Osteoblast (primary cell): ENCODE measurements at places on chromosomes 4 and X. TPM values are rescaled to one million over a fixed set of nuclear protein-coding genes. Genes with fewer than 3 reads are reported as not detected.

- no peaks in the 10 kb centered on the region for H3K4me1 ChIP-seq
- H3K36me3 ChIP-seq: no peaks in the 10 kb centered on the region
- no peak overlapping the region for H3K27ac ChIP-seq
- no peak overlapping the region for H3K4me3 ChIP-seq
Observed at GRCh38 chr4:95601356-95601755, 52.6 kb upstream of the UNC5C start.

DNA sequence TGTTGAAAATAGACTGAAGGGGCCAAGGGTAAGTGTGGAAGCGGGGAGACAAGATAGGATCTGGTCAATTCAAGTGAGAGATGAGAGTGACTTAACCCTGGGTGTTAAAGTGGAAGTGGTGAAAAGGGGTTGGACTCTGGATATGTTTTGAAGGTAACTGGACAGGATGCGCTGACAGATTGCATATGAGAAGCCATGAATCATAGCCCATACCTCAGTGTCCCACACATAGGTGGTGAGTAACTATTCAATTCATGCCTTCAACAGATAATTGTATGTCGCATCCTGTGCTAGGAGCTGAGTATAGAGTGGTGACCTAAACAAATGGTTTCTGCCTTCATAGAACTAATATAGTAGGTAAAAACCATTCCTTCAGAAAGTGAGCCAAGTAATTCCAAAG lies 76.7 kb downstream of the KLHL34 start:
- no peaks in the 10 kb centered on the region for H3K4me1 ChIP-seq
- no peaks in the 10 kb centered on the region for H3K36me3 ChIP-seq
- H3K4me3 ChIP-seq: no peak overlapping the region
- DNase-seq: no peak

GRCh38 chr4:1364748-1365147 lies 17.7 kb downstream of the UVSSA start:
- DNase-seq: no peak
- H3K27ac ChIP-seq: no peak overlapping the region
- H3K27me3 ChIP-seq: no peaks in the 10 kb centered on the region
- no peaks in the 10 kb centered on the region for H3K36me3 ChIP-seq

- no peaks in the 10 kb centered on the region for H3K27me3 ChIP-seq
- peak; percentile 18 for DNase-seq
- H3K4me3 ChIP-seq: no peak overlapping the region
Observed at GRCh38 chr4:114040319-114041116, 61.1 kb upstream of the ARSJ start.

DNA sequence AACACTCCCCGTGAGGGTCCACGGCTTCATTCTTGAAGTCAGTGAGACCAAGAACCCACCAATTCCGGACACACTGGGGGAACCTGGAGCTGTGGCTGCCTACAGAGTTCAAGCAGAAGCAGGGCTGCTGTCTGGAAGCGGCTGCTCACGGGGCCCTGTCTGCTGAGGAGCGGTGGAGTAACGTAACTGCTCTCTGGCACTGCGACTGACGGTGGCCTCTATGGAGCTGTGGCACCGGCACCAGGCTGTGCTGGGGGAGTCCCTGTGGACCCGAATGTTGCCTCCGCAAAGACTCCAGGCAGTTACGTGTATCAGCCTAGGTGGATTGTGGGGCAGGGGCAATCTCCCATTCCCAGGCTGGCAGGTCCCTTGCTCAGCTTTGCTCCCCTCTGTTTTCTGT lies 703.3 kb upstream of the FRG1 start:
- no peak overlapping the region for H3K4me3 ChIP-seq
- no peak for DNase-seq
- no peaks in the 10 kb centered on the region for H3K4me1 ChIP-seq
- no peaks in the 10 kb centered on the region for H3K27me3 ChIP-seq

DNA sequence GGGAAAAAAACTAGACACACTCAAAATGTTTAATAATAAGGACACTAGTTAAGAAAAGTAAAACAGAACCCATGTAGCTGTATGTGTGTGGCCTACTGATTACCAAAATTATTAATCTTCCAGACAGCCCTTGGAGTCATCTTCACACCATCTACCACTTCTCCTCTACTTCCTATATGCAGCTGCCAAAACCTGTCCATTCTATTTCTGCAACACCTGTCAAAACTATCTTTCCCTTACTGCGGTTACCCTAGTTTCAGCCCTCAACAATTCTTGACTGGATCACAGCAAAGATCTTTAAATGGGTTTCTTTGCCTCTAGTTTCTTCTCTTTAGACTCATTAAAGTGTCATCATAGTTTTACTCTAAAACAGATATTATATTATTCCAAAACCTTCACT lies 72.6 kb downstream of the GPR82 start:
- H3K27me3 ChIP-seq: peaks cover 5% of the 10 kb centered on the region
- DNase-seq: no peak
- no peaks in the 10 kb centered on the region for H3K4me1 ChIP-seq
- no peak overlapping the region for H3K27ac ChIP-seq
- H3K4me3 ChIP-seq: no peak overlapping the region

- H3K36me3 ChIP-seq: no peaks in the 10 kb centered on the region
- H3K4me3 ChIP-seq: no peak overlapping the region
- H3K4me1 ChIP-seq: no peaks in the 10 kb centered on the region
- no peak for DNase-seq
- H3K27me3 ChIP-seq: no peaks in the 10 kb centered on the region
- H3K27ac ChIP-seq: no peak overlapping the region
Observed at GRCh38 chr4:172842779-172843178, 325.8 kb upstream of the GALNT7 start.

DNA sequence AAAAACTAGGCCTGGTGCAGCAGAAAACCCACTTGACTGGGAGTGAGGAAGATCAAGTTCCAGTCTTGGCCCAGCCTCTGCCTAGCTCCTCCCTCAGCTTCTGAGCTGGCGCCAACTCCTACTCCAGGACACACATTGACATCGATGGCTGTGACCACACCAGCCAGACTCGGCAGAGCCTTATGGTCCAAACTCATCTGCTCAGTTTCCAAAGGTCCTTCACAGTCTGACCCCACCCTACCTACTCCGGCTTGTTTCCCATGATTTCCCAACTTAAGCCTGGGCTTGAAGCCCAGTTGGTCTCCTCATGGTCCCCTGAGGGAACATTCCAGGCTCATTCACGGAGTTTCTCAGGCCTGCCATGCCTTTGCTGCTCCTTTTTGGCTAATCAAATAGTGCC lies 10.1 kb downstream of the ELF4 start:
- H3K36me3 ChIP-seq: no peaks in the 10 kb centered on the region
- peak; percentile 94 for DNase-seq
- H3K27me3 ChIP-seq: no peaks in the 10 kb centered on the region
- H3K4me1 ChIP-seq: peaks cover 25% of the 10 kb centered on the region

DNA sequence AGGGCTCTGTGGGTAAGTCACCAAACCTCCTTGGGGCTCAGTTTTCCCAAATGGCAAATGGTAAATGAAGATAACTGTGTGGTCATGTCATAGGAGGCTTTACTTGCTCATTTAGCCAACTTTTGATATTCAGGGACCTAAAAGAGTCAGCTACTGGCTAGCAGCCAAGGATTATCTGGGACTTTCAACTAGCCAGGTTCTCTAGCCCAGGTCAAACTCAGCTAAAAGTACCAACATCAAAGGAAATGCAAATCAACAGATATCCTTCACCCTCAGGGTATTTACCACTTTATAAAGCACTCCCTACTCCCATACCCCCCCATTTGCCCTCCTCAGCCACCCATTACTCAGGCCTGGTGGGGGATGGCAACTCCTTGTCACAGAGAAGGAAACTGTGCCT lies 7.5 kb downstream of the AMER1 start:
- peaks cover 4% of the 10 kb centered on the region for H3K4me1 ChIP-seq
- no peak overlapping the region for H3K4me3 ChIP-seq
- H3K36me3 ChIP-seq: no peaks in the 10 kb centered on the region
- H3K27ac ChIP-seq: no peak overlapping the region

- H3K27ac ChIP-seq: peak overlapping the region; percentile 86
- peaks cover 3% of the 10 kb centered on the region for H3K36me3 ChIP-seq
- H3K4me1 ChIP-seq: peaks cover 41% of the 10 kb centered on the region
- DNase-seq: peak; percentile 72
Observed at GRCh38 chr4:145808021-145808650, 128.2 kb downstream of the C4orf51 start.

GRCh38 chr4:146442801-146443200 lies 78.9 kb downstream of the SLC10A7 start:
- H3K36me3 ChIP-seq: no peaks in the 10 kb centered on the region
- DNase-seq: peak; percentile 48
- peaks cover 11% of the 10 kb centered on the region for H3K4me1 ChIP-seq
- H3K27me3 ChIP-seq: no peaks in the 10 kb centered on the region
- no peak overlapping the region for H3K27ac ChIP-seq

DNA sequence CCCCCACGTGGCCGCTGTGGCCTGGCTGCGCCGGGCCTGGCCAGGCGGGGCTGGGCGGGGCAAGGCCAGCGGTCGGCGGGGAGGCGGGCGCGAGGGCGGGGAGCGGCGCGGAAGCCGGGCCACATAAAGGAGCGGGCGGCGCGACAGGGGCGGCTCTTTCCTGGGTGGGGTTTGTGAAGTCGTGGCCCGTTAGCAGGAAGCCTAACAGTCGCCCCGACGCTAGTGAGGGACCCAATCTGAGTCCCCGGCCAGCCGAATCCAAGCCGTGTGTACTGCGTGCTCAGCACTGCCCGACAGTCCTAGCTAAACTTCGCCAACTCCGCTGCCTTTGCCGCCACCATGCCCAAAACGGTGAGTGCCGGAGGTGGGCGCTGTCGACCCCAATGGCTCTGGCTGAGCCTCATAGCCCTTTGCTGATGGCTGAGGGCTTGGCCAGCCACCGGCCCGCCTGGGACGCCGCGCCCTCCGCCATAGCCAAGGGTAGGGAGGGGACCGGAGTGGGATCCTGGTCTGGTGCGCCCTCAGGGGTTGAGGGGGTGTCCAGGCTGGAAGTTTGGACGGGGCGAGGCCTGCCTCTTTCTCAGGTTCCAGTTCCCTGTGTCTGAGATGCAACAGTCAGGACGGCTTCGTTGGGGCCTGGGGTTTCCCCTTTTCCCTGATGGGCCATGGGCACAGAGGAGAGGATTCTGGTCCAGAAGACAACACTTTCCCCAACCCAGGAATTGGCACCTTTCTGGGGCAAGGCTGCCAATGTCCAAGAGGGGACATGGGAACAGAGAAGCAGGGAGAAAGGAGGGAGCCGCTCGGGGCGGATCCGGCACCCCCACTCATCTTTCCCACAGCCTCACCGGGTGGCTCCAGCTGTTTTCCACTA lies at the start of gene MSN:
MSN (plus strand) TSS at position 152 of the 874 bp plus-strand sequence; CDS start at position 340, 188 bp downstream.
- peak within 1 kb of the TSS; percentile 88 for H3K27ac ChIP-seq
- H3K27me3 ChIP-seq: no peaks in the 10 kb centered on the region
- H3K4me3 ChIP-seq: peak within 1 kb of the TSS; percentile 90
- DNase-seq: peak; percentile 80
- H3K4me1 ChIP-seq: peaks cover 29% of the 10 kb centered on the region

DNA sequence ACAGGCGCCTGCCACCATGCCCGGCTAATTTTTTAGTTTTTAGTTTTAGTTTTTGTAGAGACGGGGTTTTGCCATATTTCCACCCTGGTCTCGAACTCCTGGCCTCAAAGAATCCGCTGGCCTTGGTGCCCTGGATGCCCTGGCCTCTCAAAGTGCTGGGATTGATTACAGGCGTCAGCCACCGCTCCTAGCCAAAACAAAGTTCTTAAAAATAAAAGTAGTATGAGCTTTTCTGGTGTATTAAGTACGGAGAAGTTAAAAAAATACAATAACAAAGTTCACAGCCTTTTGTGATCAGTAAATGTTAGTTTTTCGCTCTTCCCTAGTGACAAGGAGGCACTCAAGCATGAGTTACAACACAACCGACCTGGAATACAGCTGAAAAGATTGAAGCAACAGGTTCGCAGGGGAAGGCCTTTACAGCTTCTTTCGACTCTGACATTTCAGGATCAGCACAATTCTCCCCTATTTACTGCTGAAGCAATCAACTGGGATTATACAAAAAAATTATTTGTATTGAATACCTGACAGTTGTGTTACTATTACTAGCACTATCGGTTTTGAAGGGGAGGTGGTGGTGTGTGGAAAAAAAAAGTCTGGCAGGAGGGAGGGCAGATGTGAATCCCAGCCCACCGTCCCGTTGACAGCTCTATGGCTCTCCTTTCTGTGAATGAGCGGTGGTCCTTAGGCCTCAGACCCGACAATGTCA lies 893 bp upstream of the METAP1 start:
- H3K27ac ChIP-seq: peak overlapping the region; percentile 54
- H3K27me3 ChIP-seq: no peaks in the 10 kb centered on the region
- no peaks in the 10 kb centered on the region for H3K36me3 ChIP-seq
- H3K4me3 ChIP-seq: peak overlapping the region; percentile 70

DNA sequence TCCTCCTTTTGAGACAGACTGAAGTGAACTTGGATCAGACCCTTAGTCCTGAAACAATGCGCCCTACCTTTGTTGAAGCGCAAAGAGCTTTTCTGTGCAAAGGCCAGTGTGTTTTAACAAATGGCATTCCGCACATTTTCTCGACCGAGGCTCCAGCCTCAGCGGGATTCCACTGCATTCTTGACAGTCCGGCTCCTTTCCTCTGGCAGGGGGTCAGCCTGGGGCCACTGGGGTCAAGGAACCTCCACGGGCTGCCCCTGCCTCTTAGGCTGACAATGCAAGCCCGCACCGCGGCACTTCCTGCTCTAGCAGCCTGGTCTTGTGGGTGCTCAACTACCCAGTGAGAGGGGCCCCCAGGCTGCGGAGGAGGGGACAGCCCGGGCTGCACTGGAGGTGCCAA lies 47.2 kb upstream of the TFDP3 start:
- H3K36me3 ChIP-seq: no peaks in the 10 kb centered on the region
- DNase-seq: no peak
- no peak overlapping the region for H3K27ac ChIP-seq

- peaks cover 13% of the 10 kb centered on the region for H3K4me1 ChIP-seq
- H3K27me3 ChIP-seq: no peaks in the 10 kb centered on the region
- no peak overlapping the region for H3K4me3 ChIP-seq
- no peak for DNase-seq
- no peaks in the 10 kb centered on the region for H3K36me3 ChIP-seq
Observed at GRCh38 chr4:147780137-147780777, 48.4 kb downstream of the ARHGAP10 start.

DNA sequence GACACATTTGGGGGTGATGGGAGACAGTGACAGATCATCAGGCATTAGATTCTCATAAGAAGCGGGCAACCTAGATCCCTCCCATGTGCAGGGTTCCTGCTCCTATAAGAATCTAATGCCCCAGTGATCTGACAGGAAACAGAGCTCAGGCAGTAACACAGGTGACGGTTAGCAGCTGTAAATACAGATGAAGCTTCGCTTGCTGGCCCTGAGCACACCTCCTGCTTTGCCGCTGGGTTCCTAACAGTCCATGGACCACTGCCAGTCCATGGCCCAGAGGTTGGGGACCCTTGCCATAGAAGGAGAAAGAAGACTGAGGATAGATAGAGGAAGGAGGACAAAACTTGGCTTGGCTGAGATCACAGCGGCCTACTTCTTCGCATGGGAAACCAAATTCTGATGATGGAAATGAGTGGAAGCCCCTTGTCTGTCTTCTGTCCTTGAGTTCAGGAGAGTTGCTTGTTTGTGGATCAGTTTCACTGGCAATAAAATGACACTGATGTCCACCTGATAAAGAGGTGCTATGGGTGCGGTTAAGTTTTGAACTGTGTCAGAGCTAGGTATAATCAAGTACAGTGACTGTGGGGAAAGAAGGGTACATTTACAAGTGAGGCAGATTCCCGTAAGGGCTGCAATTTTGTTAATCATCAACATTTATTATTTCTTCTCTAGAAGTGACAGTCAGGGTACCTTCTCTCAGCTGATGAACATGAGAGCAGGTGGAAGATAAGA lies 1.7 kb upstream of the TIFA start:
- H3K27ac ChIP-seq: no peak overlapping the region
- no peaks in the 10 kb centered on the region for H3K36me3 ChIP-seq
- DNase-seq: no peak
- H3K4me3 ChIP-seq: no peak overlapping the region
- no peaks in the 10 kb centered on the region for H3K27me3 ChIP-seq
- peaks cover 12% of the 10 kb centered on the region for H3K4me1 ChIP-seq

The USP26 gene
- not detected in 2 replicates for total RNA-seq

The DIPK2B gene
- not detected in 2 replicates for total RNA-seq

The CASK gene
- total RNA-seq: 40.4 and 55.4 TPM in 2 replicates

The CT55 gene
- not detected in 2 replicates for total RNA-seq

The TRPC3 gene
- under 0.01 and 0.29 TPM in 2 replicates for total RNA-seq

The TMPRSS11D gene
- total RNA-seq: not detected in 2 replicates

The MAGED4 gene
- total RNA-seq: 42.4 and 58.6 TPM in 2 replicates

The MFAP3L gene
- 7.6 and 8.0 TPM in 2 replicates for total RNA-seq
